Osteocyte (in vitro differentiated cells): ENCODE measurements at places on chromosomes 7 and 10.

GRCh38 chr7:29063236-29063635, 83.1 kb downstream of the CPVL start:
- no peak for DNase-seq

DNA sequence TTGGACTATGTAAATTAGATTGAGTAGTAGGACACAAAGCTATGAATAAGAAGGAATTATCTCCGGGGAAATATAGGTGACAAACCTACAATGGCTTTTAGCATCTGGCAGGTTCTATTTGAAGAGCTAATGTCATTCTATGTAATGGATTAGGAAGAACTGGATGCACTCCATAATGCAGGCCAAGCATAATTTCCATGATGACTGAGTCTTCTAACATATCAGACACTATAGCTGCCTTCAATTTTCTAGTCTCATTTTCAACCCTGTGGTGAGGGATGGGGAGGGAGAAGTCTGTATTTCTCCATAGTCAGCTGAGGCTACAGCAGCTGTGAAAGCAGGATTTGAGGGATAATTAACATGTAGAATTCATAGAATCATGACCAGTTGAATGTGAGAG, 390.4 kb upstream of the LRRTM3 start:
- no peak for DNase-seq

DNA sequence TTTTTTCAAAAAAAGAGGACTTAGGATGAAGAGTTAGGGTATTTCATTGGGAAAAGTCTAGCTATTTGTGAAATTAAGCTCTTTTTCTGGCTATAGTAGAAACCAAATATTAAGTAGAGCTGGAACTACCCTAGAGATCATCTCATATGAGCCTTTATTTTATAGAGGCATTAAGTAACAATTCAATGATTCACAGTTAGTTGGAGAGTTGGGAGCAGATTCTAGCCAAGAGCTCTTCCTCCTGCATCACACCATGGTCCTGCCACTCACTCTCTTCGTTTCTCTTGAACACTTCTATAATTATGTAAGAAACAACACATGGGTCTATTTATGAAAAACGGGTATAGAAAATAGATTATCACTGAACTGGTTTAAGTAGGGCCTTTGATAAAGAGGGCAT, 76.1 kb upstream of the ANK3 start:
- no peak for DNase-seq

- DNase-seq, result no peak
These were observed 352.1 kb downstream of the PARD3 start for GRCh38 chr10:34462993-34463392.

- DNase-seq, result no peak
These were observed 101.0 kb downstream of the LRMDA start for GRCh38 chr10:75532253-75532924.

GRCh38 chr10:53836638-53837037, 964.4 kb downstream of the PCDH15 start:
- no peak for DNase-seq

DNA sequence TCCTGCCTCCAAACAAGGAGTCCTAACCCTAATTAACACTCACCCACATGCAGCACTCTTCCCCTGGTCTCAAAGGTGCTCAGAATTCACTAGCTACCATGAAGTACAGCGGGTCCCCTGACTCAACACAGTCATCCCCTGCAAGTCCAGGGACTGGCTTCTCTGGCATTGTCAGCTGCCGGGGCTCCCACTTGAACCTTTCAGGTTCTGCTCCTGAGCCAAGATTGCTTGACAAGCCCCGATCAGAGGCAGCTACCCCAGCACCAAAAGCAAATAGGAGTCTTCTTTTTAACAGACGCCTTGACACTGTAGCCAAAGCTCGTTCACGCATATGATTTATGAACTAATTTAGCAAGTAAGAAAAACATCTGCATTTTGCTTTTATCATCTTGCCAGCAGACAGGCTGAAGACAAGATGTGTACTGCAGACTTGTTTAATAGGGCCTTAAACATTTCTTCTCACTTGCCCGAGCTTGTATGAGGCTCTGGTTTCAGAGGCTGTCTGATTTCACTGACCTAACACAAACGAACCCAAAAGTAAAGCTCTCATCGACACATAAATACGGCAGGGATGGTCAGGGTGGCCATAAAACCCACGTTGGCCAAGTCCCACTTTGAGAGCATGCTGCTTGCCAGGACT, 67.6 kb upstream of the ADAM12 start:
- peak; percentile 62 for DNase-seq

DNA sequence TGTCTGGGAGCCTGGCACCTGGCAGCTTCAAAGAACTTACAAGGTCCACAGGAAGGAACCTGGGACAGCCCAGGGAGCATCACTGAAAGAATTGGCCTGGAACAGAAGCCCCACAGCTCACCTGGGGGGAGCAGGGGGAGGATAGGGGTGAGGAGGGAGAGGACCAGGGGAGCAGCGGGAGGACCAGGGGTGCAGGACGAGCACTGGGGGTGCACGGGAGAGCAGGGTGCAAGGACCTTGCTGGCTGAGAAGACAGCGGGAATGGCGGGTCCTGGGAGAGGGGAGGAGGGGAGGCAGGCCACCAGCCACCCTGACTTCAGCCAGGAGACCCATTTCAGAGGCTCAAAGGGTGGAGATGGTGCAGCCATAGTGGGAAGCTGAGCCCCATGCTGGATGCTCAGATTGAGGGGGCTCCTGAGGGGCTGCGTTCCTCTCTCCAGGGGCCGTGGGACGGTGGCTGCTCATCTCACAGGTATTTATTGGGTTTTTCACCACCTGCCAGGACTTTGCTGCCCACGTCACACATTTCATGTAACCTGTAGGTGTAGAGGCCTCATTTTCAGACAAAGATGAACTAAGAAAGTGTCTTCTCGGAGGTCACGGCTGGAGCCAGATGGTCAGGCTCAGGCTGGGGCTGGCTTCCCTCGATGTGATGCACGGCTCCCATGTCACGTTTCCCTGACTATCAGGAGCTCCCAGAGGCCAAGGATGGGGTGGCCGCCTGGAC, 110.1 kb downstream of the WDR37 start:
- DNase-seq, result no peak
